ENCODE measurements at places on chromosomes 11 and 22.

- no peak overlapping the region for H3K4me3 ChIP-seq
- H3K27me3 ChIP-seq, result peaks cover 18% of the 10 kb centered on the region
- H3K36me3 ChIP-seq, result no peaks in the 10 kb centered on the region
- H3K27ac ChIP-seq, result no peak overlapping the region
- peak; percentile 43 for ATAC-seq
- no peaks in the 10 kb centered on the region for H3K4me1 ChIP-seq
Measured at GRCh38 chr11:125348674-125349309, 147.3 kb downstream of the FEZ1 start.

- no peak overlapping the region for H3K27ac ChIP-seq
- H3K36me3 ChIP-seq, result no peaks in the 10 kb centered on the region
- no peak for ATAC-seq
Measured at GRCh38 chr22:22960307-22960706, 72.7 kb downstream of the IGLL5 start.

DNA sequence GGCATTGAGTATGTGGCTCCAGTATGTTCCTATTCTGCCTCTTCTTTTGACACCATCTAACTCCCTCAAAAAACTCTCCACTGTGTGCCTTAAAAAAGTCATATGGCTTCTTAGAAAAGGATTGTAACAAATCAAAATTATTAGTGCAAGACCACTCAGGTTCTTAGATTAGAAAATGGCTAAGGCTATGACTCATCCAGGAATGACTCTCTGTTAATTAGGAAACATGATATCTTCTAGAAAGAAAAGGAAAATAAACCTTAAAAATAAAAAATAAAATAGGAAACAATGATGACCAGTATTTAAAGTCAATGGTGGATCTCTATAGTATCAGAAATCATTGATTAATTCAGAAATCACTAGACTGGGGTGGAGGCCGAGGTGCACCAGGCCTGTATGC lies 21.7 kb downstream of the SLC25A17 start:
- H3K36me3 ChIP-seq, result peaks cover 30% of the 10 kb centered on the region
- no peak overlapping the region for H3K27ac ChIP-seq
- no peak overlapping the region for H3K4me3 ChIP-seq

GRCh38 chr22:29531419-29531818 lies 22.1 kb downstream of the THOC5 start:
- ATAC-seq, result no peak
- H3K36me3 ChIP-seq, result peaks cover 99% of the 10 kb centered on the region
- H3K4me1 ChIP-seq, result no peaks in the 10 kb centered on the region
- H3K4me3 ChIP-seq, result no peak overlapping the region

DNA sequence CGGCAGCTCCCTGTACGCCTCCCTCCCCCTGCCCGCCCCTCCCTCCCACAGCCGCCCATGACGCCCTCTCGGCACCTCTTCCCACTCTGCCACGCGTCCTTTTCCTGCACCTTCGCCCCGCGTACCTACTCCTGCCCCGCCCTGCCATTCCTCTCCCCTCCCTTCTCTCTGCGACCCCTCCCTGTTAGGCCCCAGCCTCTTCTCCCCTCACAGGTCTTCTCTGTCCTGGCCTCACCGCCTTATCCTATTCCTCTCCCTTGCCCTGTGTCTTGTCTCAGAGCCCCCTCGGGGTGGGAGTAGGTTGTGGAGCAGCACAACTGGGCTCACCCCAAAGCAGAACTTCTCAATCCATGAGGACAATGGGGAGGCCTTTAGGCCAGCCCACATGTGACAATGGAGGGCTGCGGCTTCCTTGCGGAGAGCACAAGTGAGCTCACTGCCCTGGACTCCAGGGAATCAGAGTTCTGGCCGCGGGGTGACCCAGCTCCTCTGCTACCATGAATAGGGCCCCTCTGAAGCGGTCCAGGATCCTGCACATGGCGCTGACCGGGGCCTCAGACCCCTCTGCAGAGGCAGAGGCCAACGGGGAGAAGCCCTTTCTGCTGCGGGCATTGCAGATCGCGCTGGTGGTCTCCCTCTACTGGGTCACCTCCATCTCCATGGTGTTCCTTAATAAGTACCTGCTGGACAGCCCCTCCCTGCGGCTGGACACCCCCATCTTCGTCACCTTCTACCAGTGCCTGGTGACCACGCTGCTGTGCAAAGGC lies 539 bp downstream of the SLC35C1 start:
- peak overlapping the region; percentile 69 for H3K27ac ChIP-seq
- H3K27me3 ChIP-seq, result no peaks in the 10 kb centered on the region
- H3K4me3 ChIP-seq, result peak overlapping the region; percentile 77
- H3K36me3 ChIP-seq, result peaks cover 21% of the 10 kb centered on the region

DNA sequence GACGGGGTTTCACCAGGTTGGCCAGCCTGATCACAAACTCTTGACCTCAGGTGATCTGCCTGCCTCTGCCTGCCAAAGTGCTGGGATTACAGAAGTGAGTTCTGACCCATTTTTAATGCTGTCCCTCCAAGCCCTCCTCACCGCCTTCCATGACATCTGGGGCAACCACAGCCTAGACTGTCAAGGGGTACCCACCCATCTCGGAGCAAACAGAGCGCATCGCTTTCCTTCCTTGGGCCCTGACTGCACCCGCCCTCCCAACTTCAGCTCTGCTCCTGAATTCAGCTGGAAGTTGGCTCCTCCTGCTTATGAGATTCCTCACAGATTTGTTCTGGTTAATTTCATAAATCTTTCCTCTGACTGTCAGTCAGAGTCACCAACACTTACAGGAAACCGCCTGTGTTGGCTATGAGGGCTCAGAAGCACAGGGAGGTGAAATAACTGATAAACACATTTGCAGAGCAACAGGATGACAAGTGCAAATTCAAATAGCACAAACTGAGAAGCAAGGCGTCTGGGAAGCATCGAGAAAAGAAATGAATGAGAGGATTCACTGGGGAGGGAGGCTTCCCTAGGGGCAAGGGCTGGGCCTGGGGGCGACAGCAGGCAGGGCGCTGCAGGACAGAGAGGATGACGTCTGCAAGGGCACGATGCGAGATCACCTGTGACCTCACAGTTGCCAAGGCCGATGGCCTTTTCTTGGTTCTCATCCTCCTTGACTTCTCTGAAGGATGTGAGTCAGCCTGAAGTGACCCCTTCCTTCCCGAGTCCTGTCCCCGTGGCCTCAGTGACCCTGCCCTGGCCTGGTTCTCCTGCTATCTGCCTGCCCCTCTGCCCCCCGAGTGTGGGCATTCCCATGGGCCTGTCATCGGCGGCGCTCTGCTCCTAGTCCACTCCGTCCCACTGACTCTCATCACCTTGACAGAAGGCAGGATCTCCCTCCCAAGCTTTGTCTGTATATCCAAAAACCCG lies 6.1 kb downstream of the IFT27 start:
- peak overlapping the region; percentile 44 for H3K27ac ChIP-seq
- H3K4me1 ChIP-seq, result no peaks in the 10 kb centered on the region
- no peaks in the 10 kb centered on the region for H3K36me3 ChIP-seq
- H3K4me3 ChIP-seq, result no peak overlapping the region
- H3K27me3 ChIP-seq, result no peaks in the 10 kb centered on the region

DNA sequence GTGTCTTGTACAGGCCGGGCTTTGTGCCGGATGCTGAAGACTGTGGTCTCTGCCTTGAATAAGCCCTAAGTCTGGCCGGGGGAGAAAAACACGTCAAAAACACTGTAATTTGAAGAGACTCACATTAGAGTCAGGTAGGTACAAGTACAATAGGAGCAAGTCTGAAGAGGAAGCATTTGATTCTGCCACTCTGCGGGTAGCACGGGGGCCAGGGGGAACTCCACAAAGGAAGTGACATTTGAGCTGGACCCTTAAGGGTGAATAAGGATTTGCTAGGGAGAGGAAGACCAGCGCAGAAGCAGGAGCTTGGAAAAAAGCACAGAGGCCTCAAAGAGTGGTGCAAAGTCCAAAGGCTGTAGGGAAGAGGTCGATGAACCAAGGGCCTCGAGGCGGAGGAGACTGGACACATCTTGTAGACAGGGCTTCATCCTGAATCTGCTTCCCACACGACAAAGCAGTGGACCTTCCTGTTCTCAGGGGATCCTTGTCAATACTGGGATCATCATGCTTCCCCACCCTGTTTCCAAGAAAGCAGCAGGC lies 38.7 kb downstream of the BUD13 start:
- H3K27ac ChIP-seq, result peak overlapping the region; percentile 52
- no peaks in the 10 kb centered on the region for H3K36me3 ChIP-seq
- no peak for ATAC-seq
- peaks cover 3% of the 10 kb centered on the region for H3K27me3 ChIP-seq
- H3K4me1 ChIP-seq, result peaks cover 9% of the 10 kb centered on the region
- no peak overlapping the region for H3K4me3 ChIP-seq

DNA sequence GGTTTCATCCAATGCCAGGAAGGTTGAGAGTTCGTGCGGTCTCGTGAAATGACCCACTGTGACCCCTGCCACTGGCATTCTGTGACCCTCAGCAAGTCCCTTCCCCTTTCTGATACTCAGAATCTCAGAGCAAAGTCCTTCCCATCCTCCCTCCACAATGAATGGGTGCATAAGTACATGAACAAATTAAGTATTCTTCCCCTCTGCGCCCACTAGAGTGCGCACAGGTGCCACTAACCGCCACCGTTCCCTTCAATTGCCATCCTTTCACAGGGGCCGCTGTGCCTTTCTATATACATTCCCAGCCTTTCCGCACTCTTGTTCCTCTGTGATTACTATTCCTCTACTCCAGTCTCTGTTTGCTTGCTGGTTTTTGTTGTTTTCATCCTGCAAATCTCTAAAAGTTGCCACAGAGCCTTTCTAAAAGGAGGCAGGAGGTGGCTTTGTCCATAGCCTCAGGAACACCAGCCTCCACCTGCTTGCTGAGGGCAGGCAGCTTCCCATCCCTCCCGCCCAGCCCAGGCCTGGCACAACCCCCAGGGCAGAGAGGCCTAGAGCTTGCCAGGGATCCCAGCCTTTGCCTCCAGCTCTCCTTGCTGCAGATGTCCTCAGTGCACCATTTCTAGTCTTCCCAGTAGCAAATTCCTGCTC lies 6.7 kb upstream of the AP1B1 start:
- H3K36me3 ChIP-seq, result no peaks in the 10 kb centered on the region
- peaks cover 6% of the 10 kb centered on the region for H3K4me1 ChIP-seq
- no peaks in the 10 kb centered on the region for H3K27me3 ChIP-seq
- no peak overlapping the region for H3K4me3 ChIP-seq
- ATAC-seq, result peak; percentile 91

GRCh38 chr22:33922349-33922681 lies 2.0 kb upstream of the LARGE1 start:
- ATAC-seq, result no peak
- H3K4me1 ChIP-seq, result peaks cover 5% of the 10 kb centered on the region
- H3K4me3 ChIP-seq, result peak overlapping the region; percentile 58
- H3K27me3 ChIP-seq, result peaks cover 38% of the 10 kb centered on the region
- no peak overlapping the region for H3K27ac ChIP-seq

GRCh38 chr11:32713496-32713895 lies 81.0 kb downstream of the CCDC73 start:
- no peak overlapping the region for H3K4me3 ChIP-seq
- no peaks in the 10 kb centered on the region for H3K4me1 ChIP-seq
- H3K27ac ChIP-seq, result no peak overlapping the region

GRCh38 chr11:117817368-117818040 lies 7.0 kb downstream of the FXYD2 start:
- H3K27ac ChIP-seq, result peak overlapping the region; percentile 92
- H3K36me3 ChIP-seq, result no peaks in the 10 kb centered on the region
- H3K27me3 ChIP-seq, result no peaks in the 10 kb centered on the region
- peaks cover 43% of the 10 kb centered on the region for H3K4me1 ChIP-seq

DNA sequence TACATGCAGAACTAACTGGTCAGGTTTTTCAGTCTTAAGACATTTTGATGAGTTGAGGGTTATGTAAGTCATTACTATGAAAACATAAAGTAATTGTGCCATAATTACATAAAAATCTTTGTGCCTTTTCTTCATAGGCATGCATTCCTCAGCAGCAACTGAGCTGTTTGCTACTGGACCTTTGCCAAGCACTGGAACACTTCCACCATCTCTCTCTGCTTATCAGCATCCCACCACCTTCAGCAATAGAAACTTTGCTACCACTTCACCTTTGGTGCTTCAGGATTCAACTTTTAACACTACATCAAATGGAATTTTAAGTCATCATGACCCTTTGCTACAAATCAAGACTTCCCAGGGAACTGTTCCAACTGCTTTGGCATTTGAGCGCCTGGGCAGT lies 39.0 kb downstream of the QSER1 start:
- no peak for ATAC-seq
- no peaks in the 10 kb centered on the region for H3K4me1 ChIP-seq
- no peaks in the 10 kb centered on the region for H3K27me3 ChIP-seq
- H3K27ac ChIP-seq, result no peak overlapping the region

DNA sequence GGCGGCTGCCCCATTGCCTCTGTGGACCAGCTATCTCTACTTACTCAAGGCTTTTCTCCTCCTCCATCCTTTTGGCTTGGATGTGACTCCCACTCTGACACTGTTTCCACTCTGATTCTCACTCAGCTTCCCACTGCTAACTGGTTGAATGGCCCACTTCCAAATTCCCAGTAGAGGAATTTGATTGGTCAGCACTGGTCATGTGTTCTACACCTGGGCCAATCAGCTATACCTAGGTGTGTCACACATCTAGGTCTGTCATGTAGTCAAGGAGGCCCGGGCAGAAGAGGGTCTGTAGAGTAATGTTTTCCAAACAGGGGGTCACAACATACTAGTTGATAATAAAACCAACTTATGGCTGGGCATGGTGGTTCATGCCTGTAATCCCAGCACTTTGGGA lies 53.3 kb downstream of the TPBGL start:
- H3K4me3 ChIP-seq, result no peak overlapping the region
- no peak overlapping the region for H3K27ac ChIP-seq

- H3K27ac ChIP-seq, result no peak overlapping the region
- H3K4me3 ChIP-seq, result no peak overlapping the region
- peaks cover 9% of the 10 kb centered on the region for H3K4me1 ChIP-seq
- H3K27me3 ChIP-seq, result no peaks in the 10 kb centered on the region
Measured at GRCh38 chr11:2449548-2450320, 4.9 kb downstream of the KCNQ1 start.

GRCh38 chr11:121323046-121323607 lies 30.6 kb downstream of the SC5D start:
- peaks cover 3% of the 10 kb centered on the region for H3K27me3 ChIP-seq
- peaks cover 9% of the 10 kb centered on the region for H3K4me1 ChIP-seq

DNA sequence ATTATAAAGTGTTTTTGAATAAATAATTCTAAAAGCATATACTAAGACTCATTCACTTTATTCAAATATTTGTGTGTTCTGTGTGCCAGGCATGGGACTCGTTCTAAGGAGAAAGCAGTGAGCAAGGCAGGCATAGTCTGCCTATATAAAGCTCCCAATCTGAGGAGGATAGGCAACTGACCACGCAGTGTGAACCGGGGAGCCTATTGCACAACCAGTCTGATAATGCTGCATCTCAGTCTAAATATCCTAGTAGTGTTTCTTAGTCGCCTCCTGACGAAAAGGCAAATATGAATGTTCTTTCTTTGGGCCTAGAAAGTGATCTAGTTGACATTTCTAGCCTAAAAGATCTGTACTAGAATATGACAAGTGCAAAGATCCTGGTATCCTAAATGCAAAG lies 98.3 kb downstream of the C11orf65 start:
- no peak for ATAC-seq
- H3K27ac ChIP-seq, result peak overlapping the region; percentile 0
- H3K27me3 ChIP-seq, result no peaks in the 10 kb centered on the region
- H3K4me1 ChIP-seq, result no peaks in the 10 kb centered on the region

- no peak for ATAC-seq
- no peaks in the 10 kb centered on the region for H3K36me3 ChIP-seq
- H3K4me1 ChIP-seq, result peaks cover 6% of the 10 kb centered on the region
- H3K27ac ChIP-seq, result no peak overlapping the region
- H3K4me3 ChIP-seq, result no peak overlapping the region
Measured at GRCh38 chr22:50032109-50032871, 19.7 kb upstream of the IL17REL start.
